ENCODE measurements at places on chromosomes 6 and 20.

DNA sequence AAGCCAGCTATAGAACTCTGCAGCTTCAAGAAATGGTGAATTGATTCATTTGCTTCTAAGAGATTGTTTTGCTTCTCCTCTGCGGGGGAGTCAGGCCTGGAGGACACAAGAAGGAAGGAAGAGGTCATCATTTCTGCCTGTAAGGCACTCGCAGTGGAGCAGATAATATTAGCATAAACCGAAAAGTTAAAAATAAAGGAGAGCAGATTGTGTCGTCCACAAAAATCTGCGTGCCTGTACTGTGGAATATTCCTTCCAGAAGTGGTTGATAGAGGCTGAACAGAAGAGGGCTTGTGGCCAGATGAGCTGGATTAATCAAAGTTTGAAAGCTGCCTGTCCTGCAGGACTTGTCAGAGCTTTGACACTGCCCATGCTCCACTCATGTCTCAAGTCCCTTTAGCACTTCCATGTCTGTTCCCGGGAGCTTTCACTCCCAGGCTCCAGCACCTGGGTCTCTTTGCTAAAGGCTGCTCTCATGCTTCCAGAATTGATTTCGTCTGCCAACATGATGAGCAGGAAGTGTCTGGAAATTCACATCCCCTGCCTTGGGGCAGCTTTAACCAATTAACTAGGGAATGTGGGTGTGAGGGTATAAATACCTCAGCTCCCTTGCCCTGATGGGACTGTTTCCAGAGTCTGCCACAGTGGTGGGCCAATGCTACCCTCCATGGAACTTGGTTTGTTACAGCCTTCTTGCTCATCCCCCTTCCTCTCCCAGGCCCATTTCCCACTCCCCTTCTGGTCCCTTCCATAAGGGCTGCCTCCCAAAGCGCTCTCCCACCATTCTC, 65.1 kb upstream of the STX16 start:
- DNase-seq, result peak; percentile 25

DNA sequence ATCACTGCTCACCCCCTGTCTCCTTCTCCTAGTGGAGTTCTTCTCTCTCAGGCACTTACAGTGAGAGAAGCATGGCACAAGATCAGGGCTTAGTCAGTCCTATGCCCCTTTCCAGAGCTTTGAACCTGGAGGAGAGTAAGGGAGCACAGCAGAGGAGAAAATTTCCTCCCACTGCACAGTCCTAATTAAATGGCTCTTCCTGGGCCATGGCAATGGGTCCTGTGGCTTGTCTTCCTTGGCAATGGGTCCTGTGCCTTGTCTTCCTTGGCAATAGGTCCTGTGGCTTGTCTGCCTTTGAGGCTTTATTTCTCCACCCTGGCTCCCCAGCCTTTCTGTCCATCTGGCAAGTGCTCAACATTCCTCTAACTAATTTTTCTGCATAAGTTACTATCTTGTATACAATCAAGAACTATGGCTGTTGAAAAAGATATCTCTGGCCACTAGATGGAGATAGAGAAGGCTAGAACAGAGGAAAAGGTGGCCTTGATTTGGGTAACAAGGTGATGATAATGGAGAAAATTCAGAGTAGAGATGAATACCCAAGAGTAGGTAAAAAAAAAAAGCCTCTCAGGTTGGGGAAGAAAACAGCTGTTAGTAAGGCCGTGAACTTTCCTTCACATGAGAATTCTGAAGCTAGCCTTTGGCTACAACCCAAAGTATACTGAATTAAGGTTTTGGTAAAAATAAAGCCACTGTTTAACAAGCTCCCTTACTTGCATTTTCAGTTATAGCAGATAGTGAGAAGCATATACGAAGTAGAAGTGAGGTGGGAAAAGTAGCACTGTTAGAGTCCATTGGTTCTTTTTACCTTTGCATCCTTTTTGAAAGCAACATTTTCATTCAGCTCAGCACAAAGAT, 504.9 kb downstream of the DOK5 start:
- peak; percentile 60 for DNase-seq

DNA sequence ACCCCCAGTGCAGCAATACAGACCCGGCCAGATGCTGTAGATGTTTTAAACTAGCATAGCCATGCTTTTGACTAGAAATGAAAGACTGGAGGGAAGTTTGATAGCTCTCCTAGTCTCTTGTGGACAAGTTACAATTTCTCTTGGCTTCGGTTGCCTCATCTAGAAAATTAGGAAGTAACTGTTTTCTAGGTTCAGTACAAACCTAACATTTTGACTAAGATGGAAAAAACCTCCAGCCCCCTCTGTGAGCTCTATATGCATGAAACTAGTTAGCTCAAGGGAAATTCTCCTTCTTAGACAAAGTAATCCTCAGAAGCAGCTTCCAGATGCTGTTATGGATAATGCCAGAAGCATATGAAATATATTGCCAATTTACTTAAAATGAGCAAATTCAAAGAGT, 86.6 kb downstream of the RNF144B start:
- DNase-seq, result no peak

- no peak for DNase-seq
These were observed 99.3 kb downstream of the PAX1 start for GRCh38 chr20:21804802-21805201.

- peak; percentile 34 for DNase-seq
These were observed 596 bp downstream of the GATA5 start for GRCh38 chr20:62475027-62475771.

GRCh38 chr20:57709823-57710799, at the start of gene PMEPA1:
Gene PMEPA1, minus strand, starts transcription at chr20:57710015. Its CDS starts 433 bp downstream, at chr20:57709582.
- peak; percentile 98 for DNase-seq

- no peak for DNase-seq
These were observed 33.5 kb downstream of the ERMARD start for GRCh38 chr6:169784821-169785340.

GRCh38 chr20:33531047-33531877, 41.4 kb downstream of the CBFA2T2 start:
- DNase-seq, result no peak

- peak; percentile 98 for DNase-seq
These were observed 814 bp upstream of the HSP90AB1 start for GRCh38 chr6:44245912-44246662.

DNA sequence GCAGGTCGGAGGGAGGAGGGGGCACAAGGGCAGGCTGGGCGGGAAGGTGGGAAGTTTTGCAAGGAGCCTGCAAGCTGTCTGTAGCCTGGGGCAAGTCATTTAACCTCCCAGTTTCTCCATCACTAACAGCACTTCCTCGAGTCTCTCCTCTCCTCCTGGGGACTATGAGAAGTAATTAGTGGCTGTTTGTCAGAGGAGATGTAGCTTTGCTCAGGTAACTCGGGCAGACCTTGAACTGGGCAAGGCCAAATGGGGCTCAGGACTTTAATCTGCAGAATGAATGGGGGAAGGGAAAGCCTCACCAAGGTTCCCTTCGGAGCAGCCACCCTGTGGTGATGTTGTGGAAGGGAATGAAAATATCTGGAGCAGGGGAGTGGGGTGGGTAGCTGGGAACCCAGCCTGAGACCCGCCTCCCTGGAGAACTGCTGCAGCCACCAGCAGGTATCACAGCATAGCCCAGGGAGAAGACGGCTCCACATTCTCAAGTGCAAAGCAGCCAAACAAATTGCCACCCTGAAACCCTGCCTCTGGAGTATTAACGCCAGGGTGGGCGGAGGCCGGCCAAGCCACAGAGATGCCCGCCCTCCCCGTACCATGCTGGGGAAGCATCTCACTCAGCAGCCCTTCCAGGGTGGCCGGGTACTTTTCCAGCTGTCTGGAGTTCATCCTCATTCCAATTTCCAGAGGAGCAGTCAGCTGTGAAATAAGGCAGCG, 6.1 kb upstream of the LEMD2 start:
- peak; percentile 92 for DNase-seq

DNA sequence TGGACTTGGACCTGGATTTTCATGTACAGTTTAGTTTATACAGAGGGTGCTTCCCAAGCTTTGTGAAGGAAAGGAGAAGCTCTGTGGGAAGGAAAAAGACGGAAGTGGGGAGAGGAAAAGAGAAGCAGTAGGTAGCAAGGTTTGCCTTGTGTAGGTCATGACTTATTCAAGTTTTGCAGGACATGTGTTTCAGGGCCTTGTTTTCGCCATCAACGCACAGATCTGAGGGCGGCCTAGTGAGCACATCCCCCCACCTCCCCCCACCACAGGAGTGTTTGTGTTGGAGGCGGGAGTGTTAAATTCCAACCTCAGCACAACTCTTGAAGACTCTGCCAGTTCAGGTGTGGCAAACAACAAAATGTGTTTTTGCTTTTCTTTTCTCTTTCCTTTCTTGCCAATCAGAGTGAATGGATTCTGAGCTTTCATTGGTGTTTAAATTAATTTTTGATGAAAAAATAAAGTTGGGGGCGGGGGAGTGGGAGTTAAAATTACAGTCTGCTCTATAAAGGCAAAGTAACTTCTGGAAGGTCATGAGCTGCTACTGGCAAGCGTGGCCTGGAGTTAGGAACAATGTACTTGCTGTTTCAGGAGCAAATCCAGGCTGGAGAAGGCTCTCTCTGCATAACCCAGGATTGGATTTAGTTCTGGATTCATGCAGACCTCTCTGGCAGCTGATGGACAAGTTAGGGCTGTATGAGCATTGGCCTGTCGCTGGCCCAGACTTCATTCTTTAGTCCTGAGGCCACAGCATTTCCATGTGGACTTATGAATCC, 338.5 kb downstream of the CD83 start:
- DNase-seq, result peak; percentile 75

DNA sequence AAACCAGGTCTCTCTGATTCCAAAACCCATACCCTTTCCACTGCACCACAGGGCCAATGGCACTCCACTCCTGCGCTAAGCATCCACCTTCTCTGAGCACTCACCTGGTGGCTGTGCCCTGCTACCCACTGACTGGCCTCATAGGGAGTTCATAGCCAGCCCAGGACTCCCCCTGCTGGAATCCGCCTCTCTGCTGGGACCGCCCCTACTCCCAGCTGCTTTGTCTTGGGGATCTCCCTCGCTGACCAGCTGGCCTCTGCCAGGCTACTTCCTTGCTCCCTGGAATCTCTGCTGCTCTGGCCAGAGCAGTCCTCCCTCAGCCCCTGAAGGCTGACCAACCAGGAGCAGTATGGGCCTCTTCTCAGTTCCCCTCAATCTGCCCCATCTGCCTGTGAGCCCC, 129.7 kb downstream of the FAXC start:
- peak; percentile 71 for DNase-seq

- DNase-seq, result no peak
These were observed 328.0 kb downstream of the THBS2 start for GRCh38 chr6:168925671-168926070.

DNA sequence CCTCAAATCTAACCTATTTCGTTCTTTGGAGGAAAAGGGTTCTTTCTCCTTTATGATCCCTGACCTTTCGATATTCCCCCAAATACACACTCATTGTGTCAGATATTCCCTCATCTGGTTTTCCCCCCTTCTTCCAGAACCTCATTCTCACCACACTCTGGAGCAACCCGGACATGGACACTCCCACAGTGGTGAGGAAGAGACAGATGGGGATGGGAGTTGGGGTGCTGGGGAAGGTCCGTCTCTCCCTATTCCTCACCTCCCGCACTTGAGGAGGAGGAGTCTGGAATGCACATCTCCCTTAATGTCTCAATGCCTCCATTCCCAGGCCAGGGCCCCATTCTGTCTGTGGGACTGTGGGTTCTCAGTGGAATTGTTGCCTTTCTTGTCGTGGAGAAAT, 1.3 kb downstream of the SLC39A7 start:
- no peak for DNase-seq

- no peak for DNase-seq
These were observed 731 bp upstream of the DNPH1 start for GRCh38 chr6:43229803-43230620.

DNA sequence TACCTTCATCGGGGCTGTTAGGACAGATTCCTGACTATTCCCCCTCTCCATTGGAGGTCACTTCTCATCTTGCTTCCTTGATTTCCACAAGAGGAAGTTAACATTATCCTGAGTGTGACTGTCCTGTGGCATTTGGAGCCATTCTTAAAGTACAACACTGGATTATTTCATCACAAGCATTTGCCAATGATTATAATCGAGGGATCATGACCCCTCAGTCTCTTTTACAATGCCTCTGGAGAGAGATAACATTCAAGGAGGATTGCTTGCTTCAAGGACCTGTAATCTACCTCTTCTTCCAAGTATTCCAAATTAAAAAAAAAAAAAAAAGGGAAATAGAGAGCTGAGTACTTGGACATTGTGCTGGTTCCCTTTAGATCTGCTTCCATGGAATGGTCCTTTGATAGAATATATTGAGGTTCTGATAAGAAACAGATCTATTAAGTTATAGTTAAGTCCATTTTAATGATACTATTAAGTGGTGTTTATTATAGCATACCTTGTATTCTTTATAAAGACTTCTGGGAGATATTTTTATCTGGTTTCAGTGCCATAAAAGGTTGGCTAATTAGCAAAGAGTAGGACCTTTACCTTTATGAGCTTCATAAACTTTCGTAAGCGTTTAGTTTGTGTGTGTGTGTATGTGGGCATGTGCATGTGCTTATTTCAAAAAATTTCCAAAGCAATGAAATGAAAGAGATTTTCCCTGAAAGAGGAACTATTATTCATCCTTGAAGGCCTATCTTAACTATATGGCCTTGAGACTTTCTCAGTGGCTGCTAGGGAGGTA, 469.1 kb downstream of the DHX35 start:
- DNase-seq, result no peak

GRCh38 chr20:47258745-47259695, 97.5 kb downstream of the ZMYND8 start:
- no peak for DNase-seq

GRCh38 chr6:98847416-98847778, 13.0 kb downstream of the POU3F2 start:
- no peak for DNase-seq

GRCh38 chr20:64211874-64212658, 43.5 kb upstream of the PCMTD2 start:
- no peak for DNase-seq

DNA sequence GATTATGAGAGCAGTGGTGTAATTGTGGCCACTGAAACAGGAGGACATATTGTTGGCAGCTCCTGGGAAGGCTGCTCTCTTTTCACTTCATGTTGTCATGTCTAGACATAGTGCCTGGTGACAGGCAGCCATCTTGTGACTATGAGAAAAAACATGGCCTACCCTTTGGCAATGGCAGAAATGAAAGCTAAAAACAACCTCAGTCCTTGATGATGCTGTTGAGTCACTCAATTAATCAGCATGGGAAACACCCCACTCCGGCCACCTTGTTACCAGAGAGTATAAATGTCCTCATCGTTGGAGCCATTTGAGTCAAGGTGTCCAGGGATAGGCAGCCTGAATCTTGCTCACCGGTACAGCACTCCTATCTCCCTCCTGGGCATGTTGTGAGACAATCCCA, 31.2 kb upstream of the HMGA1 start:
- no peak for DNase-seq

DNA sequence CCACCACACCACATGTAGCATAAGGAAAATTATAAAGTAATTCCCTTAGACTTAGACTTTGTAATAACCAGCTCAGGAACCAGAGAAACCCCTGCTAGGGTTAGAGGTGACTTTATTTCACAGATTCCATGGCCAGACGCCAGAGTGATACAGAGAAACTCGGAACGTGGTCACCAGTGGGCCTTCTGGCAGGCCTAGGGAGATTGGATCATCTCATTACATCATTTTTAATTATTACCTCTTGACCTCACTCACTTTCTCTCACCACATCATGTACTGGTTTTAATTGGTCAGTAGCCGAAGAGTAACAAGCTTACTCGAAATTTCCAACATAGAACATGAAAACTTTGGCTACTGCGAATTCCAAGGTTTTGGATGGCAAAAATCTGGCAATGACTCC, 72.9 kb downstream of the BMP6 start:
- no peak for DNase-seq

- DNase-seq, result no peak
These were observed 144.0 kb downstream of the SIM1 start for GRCh38 chr6:100320686-100321085.

GRCh38 chr6:84811351-84811750, 47.0 kb upstream of the TBX18 start:
- no peak for DNase-seq

- DNase-seq, result no peak
These were observed 247.0 kb upstream of the ECI2 start for GRCh38 chr6:4382362-4382853.
